ENCODE measurements at places on chromosomes 3 and 15.

GRCh38 chr15:77014132-77015081, 19.5 kb downstream of the PSTPIP1 start:
- DNase-seq = no peak

DNA sequence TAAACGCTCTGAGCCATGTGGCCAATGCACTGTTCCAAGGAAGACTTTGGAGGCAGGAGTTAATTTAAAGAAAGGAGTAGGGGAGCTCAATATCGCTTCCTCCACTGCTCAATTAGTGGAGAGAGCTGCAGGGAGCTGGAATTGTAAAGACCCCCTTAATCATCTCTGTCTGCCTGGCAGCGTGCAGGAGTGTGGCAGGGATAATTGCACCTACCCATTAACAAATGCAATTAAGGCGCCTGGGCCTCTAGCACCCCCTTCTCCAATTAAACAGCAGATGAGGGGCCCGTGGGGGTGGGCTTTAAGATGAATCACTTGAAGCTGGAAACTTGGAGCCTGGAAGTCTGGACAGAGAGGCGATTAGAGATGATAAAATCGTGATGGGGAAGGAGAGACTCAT, 61.7 kb upstream of the GLCE start:
- DNase-seq = no peak

- no peak for DNase-seq
Observed at GRCh38 chr15:70524470-70524869, 238.9 kb downstream of the UACA start.

DNA sequence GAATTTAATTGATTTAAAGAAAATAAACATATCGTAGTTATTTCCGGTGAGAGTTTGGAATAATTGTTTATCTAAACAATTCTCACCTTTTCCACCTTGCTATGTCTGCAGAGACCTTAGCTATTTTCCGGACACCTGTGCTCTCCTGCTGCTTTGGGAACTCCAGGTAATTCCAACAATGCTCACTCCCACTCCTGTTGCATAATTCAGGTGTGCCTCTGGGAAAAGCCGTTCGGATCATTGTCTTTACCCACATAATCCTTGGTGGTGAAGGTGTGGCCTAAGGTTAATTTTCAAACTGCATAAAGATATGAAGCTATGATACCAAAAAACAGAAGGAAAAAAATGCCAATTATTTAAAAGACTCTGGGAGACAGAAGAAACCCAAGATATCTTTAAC, 59.4 kb downstream of the LDHAL6B start:
- DNase-seq = no peak

- DNase-seq = no peak
Observed at GRCh38 chr15:99558571-99558970, 7.2 kb upstream of the MEF2A start.

DNA sequence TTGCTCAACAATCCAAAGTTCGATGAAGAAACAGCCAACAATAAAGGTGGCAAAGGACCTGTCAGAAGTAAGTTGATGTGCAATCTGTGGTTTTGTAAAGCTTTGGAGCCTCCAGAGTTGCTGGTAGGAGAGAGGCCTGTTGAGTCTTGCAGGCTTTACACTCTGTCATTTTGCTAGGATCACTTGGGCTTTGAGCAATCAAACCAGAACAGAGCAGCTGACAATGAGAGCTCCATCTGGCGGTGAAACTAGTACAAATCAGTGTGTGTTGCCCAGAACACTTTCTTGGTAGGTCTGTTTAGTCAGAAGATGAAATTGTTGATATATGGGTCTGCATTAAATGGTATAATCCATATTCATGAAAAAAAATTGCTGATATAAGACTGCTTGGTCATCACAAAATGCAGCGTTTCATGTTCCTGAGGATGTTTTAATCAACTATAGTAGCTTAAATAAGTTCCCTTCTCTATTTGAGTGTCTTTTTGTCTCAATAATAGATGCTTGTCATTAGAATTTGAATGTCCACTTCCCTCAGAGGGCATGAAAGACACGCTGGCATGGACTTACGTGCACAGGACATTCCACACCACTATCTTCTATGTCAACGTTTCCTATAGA, 25.7 kb downstream of the TMOD2 start:
- DNase-seq = peak; percentile 55

Measured in CD4-positive, alpha-beta memory T cell (primary cell).